Panc1 (cell line): ENCODE measurements at places on chromosomes 12 and 14.

- no peak for DNase-seq
These were observed 74.4 kb downstream of the PAPLN start for GRCh38 chr14:73311708-73312030.

DNA sequence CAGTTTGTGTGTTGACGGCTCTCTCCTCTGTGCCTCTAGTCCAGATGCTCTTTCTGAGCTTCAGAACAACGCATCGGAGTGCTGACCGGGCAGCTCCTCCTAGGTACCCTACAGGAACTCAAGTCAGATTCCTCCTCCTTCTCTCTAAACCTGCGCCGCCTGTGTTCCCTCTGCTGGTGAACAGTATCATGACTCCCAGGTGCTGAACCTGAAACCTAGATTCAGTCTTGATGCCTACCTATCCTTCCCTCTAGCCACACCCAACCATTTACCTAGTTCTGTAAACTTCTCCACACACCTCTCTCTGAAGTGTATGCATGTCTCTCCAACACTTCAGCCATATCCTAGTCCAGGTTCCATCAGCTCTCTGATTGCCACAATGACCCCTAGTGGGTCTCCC is 112.7 kb downstream of the EFCAB11 start:
- DNase-seq = no peak

GRCh38 chr14:102342238-102342637 is 20.5 kb downstream of the CINP start:
- DNase-seq = no peak

DNA sequence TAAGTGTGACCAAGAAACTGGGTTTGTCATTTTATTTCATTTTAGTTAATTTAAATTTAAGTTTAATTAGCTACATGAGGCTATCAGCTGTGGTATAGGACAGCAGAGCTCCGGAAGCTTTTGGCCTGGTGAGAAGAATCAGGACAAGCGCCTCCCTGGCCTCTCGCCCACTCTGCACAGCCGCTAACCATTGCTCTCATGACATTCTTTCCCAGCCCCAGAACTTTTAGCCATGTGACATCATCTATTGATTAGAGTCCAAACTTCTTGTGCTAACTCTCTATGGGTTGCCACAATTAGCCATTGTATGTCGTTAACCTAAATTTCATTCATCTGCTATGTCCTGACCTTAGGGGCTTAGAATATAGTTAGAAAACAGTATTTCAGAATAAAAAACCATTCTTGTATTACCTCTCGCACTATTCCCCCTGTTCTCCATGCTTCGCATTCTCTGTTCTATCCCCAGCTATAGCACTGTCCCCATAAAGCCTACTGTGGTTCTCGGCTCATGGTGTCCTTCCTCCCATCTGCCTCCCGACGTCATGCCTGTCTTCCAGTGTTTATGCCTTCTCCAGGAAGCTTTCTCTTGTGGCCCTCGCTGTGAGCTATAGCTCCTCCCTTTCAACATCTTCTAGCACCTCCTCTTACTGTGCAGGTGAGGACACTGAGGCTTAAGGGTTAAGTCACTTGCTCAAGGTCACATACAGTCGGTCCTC is 23.5 kb downstream of the SSH1 start:
- DNase-seq = no peak

DNA sequence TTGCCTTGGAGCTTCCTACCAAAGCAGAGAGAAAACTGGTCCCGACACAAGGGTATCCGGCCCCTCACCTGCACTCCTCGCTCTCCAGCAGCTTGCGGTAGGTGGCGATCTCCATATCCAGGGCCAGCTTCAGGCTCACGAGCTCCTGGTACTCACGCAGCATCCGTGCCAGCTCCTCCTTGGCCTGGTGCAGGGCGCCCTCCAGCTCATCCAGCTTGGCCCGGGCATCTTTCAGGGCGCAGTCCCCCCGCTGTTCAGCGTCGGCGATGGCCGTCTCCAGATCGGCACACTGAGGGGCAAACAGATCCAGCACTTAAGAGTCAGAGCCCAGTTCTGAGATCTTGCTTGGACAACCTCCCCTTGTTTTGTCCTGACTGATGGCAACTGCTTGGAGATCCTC is 13.7 kb downstream of the KRT72 start:
- DNase-seq = no peak
